Left ventricle myocardium superior (tissue), 1 donor: ENCODE measurements at places on chromosomes 3 and 15.

DNA sequence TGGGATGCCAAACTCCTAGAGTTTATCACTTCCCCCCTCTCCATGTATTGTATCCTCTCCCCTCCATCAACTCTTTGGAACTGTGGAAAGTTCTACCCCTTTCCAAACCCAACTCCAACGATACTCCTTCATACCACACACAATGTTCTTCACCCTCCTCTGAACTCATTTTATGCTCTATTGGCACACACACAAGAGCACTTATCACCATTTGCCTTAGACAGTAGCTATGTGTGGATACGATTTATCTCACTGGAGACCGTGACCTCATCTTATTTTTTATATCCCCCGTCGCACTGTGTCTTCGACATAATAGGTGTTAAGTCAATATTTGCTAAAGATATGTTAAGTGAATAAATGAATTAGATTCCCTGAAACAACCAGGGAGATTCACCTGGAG, 316.5 kb upstream of the PROK2 start:
- DNase-seq, result no peak

GRCh38 chr15:85733416-85733815, 61.3 kb downstream of the KLHL25 start:
- DNase-seq, result no peak

- no peak for DNase-seq
Measured at GRCh38 chr3:4795905-4796304, 183.3 kb upstream of the BHLHE40 start.

DNA sequence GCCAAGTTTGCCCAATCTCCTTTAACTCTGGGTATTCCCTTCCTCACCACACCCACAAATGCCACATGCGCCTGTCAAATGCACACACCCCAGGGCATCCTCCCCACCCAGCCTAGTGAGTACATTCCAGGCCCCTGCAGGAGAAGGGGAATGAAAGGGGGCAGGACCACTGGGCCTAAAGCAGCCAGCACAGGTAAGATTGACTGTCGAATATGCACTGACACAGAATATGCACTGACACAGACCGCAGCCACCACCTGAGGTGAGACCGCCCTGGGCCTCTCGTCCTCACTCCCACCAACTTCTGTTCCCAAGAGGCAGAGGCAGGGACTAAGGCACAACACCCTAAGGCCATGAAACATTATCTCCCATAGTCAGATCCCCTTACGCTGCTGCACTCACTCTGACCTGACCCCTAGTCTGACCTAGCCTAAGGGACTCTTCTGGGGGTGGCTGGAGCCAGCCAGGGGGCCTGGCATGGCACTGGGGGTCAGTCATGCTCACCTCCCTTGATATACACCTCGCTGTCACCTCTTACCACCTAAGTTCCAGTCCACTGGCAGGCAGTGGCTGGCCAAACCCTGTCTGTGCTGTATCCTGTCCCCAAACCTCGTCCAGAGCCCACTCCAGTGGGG, 10.8 kb downstream of the AP3B2 start:
- DNase-seq, result no peak

DNA sequence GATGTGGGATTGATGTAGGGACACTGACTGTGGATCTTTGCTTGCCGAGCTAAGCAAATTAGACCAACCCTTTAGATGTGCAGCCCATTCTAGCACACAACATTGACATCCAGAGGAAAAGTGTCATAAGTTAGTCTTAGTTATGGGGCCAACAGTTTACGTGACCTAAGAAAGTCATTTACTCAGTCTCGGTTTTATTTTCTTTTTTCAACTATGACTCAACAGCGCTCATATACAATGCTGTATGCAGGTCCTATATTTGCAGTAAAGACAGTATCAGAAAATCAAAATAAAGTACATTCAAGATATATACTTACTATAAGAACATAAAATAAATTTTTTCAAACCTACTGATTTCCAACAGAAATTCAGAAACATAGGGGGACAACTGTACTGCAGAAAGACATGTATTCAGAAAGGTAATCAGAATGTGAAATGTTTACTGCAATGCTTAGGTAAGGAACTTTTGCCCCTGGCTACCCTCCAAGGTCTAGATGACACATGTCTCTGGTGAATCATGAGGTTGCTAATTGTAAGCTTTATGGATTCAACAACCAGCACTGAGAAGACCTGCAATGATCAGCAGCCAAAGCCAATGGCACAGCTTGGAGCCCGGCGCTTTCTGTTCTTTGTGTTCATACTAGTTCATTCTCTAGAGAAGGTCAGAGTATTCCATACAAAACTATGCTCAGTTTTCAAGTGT, 317.5 kb upstream of the CNTN6 start:
- no peak for DNase-seq

GRCh38 chr3:49162751-49163419, 3.2 kb downstream of the CCDC71 start:
- no peak for DNase-seq

DNA sequence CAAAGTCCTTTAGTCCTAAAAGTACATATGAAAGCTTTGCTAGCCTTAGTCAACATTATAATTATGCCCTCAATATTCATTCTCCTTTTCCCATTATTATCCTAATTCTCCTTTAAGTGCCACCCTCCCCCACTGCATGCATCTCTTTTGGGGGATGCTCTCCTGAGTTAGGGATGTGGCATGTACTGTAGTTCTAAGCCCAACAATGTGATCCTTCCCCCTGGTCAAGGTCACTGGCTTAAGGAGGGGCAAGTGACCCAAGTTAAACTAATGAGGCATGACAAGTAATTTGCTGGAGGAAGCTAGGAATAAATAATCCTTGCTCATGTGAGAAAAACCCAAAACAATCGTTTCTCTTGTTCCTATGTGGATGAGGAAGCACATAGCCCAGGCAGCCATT, 343.9 kb upstream of the SUCLG2 start:
- no peak for DNase-seq

DNA sequence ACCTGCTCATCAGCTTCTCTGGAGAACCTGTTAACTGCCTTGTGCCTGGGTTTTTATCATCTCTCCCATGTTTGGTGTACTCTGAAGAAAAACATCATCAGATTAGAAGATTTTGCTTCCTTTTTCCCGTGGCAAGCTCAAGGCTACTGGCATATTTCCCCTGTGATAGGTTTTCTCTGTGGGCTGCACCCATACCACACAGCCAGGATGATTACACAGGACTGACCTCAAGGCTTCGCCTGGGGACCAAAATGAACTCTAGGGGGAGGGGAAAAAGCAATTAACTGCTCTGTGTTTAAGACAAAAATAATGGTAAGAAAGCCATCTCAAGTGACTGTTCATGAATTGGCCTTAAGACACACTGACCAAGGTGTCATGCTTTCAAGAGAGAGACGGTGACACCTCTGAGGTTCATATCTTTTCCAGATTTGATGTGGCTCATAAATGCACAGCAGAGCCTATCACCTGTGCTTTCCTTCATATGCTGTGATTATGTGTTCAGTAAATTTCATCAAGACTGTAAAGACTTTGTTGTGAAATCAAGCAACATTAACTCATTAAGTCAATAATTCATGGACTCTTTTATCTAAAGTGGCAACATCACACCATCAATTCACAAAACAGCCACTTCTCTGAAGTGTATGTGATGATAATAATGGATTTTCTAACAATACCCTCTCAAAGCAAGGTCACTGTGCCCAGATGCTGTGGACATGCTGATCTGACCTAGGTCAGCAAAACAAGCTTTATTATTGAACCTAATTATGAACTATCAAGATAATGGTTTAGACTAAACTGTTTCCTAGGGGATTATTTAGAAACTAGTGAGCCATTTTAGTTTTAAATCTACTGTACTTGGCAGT, 427.9 kb downstream of the WDR72 start:
- no peak for DNase-seq

DNA sequence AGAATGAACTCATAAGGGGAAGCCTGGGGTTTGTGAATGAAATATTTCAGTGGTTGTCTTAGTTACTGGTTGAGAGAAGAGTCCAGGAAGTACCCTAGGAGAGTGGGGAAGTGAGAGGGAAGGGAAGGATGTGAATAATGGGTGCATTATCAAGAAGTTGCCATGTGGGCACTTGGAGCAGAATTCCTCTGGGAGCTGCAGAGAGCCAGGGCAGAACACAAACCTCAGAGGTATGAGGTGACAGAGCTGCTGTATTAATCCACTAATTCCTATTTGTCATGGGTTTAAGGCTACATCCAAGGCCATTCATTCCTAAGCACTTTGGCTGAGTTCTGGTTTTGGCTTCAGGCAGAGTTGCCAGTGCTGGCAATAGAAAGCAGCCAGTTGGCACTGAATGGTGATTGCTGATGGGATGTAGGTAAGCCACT, 29.0 kb downstream of the NDUFB4 start:
- DNase-seq, result no peak

- no peak for DNase-seq
Measured at GRCh38 chr3:4759689-4760312, 219.4 kb upstream of the BHLHE40 start.

DNA sequence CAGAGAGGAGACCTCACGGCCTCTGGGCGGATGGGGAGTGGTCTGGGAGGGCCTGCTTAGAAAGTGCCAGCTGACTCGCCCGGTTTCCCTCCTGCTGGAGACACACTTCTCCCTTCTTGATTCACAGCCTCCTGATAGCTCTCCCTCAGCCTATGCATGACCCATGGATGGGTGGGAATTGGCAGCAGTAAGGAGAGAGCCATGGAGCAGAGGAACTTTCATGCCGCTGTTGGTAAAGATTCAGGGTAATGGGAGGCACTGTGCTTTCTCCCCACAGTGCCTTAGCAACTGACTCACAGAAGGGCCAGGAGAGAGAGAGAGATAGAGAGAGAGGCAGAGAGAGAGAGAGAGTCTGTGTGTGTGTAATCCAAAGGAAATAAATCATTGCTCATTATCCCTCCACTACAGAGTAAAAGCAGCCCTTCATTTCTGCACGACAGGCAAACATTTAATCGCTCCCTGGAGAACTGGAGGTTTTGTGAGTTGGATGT, 82.8 kb downstream of the SEMA5B start:
- no peak for DNase-seq

- no peak for DNase-seq
Measured at GRCh38 chr15:93520206-93520605, 431.2 kb upstream of the RGMA start.

GRCh38 chr3:148178503-148178902, 519.2 kb upstream of the AGTR1 start:
- no peak for DNase-seq

DNA sequence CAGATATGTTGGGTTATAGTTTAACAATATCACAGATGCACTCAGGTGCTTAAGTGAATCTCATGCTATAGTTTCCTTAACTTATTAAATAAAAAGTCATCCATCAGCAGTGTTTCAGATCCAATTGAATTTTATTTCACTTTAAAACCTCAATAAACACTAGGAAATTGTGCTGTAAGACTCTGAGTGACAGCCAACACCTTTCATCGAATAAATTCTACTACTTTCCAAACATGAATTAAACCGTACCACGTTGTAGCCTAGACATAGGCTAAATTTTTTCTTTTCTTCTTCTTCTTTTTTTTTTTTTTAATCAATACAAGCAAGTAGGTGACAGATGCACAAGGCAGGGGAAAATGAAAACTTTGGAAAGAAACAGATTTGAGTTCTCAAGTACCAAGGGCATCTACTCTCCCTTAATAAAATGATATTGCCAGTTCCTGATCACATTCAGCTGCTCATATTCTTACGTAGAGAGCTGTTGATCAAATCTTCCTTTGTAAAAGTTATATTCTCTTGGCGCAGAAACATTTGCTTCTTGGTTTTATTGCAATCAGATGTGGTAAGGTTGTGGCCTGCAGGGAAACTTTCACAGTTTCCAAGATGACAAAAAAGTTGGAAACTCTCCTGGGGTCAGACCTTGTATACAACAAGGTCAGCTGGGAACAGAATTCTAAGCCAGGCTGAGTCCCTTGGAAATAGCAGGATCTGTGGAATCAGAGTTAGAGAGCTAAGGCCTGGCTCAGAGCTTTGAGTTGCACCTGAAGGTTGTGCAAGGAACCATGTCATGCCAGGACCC, 147.7 kb downstream of the CD47 start:
- no peak for DNase-seq

DNA sequence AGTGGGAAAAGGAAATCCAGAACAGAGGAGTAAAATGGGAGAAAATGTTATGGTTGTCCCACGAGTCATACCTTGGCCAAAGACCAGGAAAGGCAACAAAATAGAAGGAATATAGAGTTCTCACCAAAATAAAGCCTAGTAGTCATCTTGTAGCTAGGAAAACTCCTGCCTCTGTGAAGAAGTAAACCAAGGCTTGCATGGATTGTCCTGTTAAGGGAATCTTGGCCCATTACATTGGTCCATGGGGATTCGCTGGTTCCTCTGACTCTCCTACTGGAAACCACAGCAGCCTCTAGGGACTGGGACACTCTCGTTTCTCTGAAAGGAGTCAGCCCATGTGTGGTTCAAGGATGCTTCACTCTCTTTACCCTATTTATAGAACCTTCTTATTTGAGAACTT, 62.9 kb upstream of the FNDC3B start:
- no peak for DNase-seq
